ENCODE measurements at places on chromosomes 13 and 19. TPM values are rescaled to one million over a fixed set of nuclear protein-coding genes. Genes with fewer than 3 reads are reported as not detected.
A peak's percentile ranks its signal among the peaks of the same experiment; 100 is the strongest.

- DNase-seq, result no peak
Observed at GRCh38 chr19:40304306-40304705, 19.2 kb upstream of the AKT2 start.

GRCh38 chr13:78241278-78241919 lies 322.8 kb upstream of the EDNRB start:
- peak; percentile 35 for DNase-seq

- no peak for DNase-seq
Observed at GRCh38 chr19:10045371-10045770, 32.1 kb downstream of the RDH8 start.

GRCh38 chr19:41746593-41747227 lies 8.6 kb upstream of the CEACAM6 start:
- DNase-seq, result peak; percentile 84

DNA sequence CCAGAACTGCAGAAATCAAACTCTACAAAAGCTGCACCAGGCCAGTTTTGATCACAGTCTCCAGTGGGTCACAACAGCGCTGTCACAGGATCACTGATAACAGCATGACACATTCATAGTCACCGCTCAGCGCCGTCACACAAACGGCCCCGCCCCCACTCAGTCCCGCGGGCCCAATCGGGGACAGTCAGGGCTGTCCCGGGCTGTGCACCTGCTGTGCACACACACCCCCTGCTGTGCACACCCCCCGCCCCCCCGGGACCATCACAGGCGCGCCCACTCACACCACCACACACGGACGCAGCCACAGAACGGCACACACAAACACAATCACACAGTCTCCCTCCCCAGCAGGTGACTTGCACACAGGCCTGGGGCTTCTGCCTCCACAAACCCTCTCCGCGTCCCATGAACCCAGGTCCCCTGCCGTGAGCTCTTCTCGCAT lies 435 bp upstream of the ZNF382 start:
- peak; percentile 44 for DNase-seq

GRCh38 chr13:34290661-34291060 lies 472.7 kb downstream of the RFC3 start:
- DNase-seq, result no peak

ZNF563 gene
- 3.0 TPM for total RNA-seq

GRCh38 chr13:37576601-37577000 lies 22.0 kb downstream of the POSTN start:
- DNase-seq, result no peak

- no peak for DNase-seq
Observed at GRCh38 chr13:41613984-41614661, 156.8 kb downstream of the RGCC start.

DNA sequence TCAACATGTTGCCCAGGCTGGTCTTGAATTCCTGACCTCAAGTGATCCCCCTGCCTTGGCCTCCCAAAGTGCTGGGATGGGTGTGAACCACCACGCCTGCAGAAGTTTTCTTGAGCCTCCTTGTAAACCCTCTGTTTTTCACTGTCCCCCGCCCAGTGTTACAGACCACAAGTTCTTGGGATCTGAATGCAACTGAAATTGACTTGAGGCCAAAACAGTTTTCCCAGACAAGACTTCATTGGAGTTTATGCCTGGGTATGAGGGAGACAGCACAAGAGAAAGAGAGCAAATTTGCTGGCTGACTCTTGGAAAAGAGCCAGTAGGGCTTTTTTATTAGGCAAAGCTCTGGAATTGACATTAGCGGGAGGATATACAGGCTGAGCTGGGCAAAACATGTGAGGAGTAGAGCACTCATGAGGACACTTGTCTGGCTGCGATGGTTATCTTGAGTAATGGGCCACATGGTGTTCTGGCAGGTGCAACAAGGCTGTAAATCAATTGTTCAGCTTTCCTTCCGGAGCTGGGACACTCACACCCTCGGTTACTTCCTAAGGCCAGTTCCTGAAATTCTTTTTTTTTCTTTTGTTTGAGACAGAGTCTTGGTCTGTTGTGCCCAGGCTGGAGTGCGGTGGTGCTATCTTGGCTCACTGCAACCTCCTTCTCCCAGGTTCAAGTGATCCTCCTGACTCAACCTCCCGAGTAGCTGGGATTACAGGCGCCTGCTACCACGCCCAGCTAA lies 12.7 kb upstream of the HNRNPL start:
- DNase-seq, result peak; percentile 55

DNA sequence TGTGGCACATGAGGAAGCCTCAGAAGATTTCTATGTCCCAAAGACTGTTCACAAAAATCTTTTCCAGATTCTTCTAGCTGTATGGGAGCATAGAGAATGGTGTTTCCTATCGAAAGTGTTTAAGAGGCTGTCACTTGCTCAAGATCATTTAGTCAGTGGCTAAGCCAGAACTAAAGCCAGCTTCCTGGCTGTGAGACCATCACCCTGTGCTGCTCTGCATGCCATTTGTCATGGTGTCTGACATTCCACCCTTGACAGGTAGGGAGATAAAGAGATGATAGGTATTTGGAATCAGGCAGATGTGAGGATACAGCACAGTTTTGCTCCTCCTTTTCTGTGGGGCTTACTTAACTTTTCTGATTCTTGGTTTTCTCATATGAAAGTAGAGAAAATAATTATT lies 177.3 kb downstream of the DNAJC15 start:
- no peak for DNase-seq

TUBB4A gene
- 0.44 TPM for total RNA-seq

CYP2A6 gene
- total RNA-seq, result not detected

DNA sequence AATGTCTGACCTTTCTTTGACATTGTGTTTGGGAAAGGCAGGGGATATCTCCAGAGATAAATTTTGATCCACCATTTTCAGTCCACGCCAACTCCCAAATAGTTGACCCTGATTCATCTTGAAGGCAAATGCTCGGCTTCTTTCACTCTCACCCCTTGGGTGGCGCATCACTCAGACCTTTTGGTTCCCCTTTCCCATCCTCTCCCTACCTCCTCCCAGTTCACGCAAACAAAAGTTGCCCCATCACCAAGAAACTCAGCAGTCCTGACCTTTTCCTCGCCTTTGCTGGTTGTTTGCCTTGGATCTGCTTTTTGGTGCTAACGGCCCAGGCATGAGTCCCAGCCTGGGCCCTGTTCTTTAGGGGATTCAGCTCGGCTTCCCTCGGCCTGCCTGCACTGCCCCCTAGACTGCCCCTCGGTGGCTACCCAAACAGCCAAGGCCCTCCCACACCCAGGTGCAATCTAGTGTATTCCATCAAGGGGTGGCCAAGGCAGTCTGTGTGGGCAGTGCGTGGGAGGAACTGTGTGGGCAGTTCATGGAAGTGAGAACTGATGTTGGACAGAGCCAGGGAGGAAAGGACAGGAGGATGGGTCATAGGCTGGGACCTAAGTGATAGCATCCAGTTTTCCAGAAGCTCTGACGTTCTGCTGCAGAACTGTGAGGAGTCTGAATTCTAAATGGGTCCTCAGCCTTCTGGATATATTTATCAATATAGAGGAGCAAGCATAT lies 255.7 kb downstream of the DLEU7 start:
- no peak for DNase-seq

PLIN5 gene
- 3.5 TPM for total RNA-seq

- peak; percentile 62 for DNase-seq
Observed at GRCh38 chr19:47157431-47158321, 27.0 kb downstream of the SAE1 start.

GRCh38 chr19:48967346-48968178 lies 2.5 kb downstream of the FTL start:
- no peak for DNase-seq

GRCh38 chr19:42199440-42200115 lies 17.9 kb downstream of the DEDD2 start:
- no peak for DNase-seq

CLC gene
- total RNA-seq, result 0.56 TPM

DNA sequence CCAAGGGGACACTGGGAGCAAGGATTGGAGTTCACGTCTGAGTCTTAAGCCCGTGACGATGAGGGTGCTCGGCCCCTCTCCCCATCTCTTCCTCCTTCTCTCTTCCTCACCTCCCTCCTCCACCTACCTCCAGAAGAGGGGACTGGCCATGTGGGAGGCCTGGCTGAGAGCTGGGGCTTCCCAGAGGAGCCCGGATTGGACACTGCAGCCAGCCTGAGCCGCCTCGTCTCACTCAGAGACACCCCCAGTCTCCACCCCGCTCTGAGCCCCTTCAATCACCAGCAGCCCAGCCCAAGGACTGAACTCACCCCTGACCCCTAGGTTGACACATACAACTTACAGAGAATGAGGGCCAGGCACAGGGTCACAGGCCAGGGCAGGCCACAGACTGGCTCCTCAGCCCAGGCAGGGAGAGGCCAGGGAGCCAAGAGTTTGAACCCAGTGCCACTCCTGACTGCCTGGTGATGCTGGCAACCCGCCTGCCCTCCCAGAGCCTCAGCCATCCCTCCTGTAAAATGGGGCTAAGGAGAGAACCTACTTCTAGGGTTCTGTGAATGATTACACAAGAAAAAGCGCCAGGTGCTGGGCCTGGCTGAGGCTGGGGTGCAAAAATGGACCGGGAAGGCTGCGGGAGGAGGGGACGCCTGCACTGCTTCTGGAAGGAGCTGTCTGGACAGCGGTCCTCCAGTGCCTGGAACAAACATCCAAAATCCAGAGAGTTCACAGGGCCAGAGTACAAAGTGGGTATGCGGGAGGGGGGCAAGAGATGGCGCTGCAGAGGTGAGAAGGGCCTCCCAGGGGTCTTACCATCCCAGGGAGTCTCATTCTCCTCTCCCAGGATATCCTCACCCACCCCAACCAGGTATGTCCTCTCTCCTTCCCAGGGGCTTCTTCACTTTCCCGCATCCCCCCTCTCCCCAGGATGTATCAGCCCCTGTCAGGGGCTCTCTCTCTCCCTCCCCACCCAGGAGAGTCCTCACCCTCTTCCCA lies 1.1 kb downstream of the CD79A start:
- no peak for DNase-seq

VSTM1 gene
- not detected for total RNA-seq

DNA sequence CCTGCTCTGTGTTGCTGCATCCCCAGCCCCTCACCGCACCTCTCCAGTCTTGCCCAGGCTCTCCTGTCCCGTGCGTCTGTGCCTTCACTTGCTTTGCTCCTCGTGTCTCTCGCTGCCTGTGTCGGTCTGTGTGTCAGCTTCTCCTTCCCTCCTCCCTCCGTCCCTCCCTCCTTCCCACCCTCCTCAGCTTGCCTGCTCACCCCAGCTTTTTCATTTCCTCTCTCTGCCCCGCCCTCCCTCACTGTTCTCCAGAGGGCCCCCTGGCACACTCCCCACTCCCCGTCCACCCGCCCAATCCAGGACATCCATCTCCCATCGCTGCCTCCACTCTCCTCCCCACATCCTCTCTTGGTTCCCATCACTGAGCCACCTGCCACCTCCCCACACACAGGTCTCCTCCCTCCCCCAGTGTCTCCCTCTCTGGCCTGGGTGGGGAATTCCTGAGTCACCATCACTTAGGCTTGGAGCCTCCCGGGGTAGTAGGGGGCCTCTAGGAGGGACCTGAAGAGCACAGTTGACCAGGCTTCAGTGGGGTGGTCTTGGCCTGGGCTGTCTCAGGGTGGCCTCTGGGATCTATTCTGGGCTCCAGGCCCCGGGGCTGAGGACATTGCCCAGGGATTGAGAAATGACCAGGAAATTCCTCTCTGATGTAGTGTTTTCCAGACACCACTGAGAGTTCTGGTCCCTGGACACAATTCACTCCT lies at the start of gene PTGIR:
TSS of gene PTGIR (minus strand) at position 132 of the 704 bp plus-strand sequence. CDS start 864 bp downstream, outside the sequence.
- DNase-seq, result peak; percentile 59

DNA sequence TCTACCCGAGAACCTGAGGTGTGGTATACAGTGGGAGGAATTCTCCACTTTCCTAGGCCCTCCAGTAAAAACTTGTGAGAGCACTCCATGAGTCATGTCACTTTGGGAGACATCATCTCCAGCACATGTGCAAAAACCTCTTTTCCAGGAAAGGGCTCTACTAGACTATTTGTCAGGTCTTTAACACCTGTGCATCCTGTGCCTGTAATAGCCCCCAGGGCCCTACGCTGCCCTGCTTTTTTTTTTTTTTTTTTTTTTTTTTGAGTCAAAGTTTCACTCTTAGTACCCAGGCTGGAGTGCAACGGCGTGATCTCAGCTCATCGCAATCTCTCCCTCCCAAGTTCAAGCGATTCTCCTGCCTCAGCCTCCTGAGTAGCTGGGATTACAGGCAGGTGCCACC lies 1.7 kb upstream of the ERVV-1 start:
- no peak for DNase-seq

DNA sequence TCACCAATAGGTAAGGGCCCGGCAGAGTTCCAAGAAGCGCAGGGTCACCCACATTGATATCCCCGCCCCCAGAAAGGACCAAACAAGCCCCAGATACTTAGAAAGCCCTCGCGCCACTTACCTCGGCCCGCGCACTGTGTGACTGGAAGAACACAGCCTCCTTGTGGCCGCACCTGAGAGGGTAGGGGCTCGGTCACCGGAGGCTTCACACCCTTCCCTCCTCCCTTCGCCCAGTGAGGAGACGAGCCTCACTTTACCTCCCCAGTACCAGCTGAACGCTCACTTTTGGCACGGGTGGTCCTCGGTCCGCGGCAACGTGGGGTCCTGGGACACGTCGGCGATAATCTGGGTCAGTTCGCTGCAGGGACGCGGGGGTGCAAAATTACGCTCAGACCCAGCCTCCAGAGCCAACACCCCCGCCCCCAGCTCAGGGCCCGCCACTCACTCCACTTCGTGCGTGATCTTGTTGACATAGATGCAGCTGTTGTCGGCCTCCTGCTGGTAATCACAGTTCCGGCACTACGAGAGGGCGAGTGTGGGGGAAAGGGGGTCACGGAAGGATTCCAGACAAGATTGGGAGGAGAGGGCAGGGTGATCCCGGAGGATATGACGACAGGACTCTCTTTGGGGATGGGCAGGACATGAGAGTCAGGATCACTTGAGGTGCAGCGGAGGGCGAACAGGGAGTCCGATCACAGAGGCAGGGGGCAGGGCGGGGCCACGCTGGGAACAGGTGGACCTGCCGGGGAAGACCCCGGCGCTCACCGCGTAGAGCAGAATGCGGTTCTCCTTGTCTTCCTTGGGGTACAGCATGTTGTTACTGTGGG lies 568 bp downstream of the POLR2I start:
- no peak for DNase-seq

- DNase-seq, result peak; percentile 81
Observed at GRCh38 chr19:43780706-43781525, at the start of gene KCNN4. TSS of gene KCNN4 (minus strand) at chr19:43780973. CDS start at chr19:43780861, 112 bp downstream.

PTPRH gene
- 76.3 TPM for total RNA-seq

- DNase-seq, result no peak
Observed at GRCh38 chr19:6086068-6086788, 24.1 kb downstream of the RFX2 start.

RLN3 gene
- total RNA-seq, result not detected

SIGLEC12 gene
- 0.15 TPM for total RNA-seq

DNA sequence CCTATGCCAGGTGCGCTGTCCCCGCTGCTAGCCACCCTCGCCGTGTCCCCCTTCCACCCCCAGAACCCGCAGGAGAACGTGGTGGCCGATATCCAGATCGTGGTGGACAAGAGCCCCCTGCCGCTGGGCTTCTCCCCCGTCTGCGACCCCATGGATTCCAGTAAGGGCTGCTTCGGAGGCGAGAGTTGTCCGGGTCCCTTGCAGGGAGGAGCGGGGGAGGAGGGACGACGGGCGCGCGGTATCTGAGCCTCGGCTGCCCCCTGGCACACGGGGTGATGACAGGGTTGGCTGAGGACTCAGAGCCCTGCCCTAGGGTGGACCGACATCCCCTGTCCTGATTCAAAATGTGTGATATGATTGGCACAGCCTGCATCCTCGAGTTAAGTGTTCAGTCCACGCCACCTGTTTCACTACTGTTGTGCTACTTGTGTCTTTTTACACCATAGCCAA lies 653 bp downstream of the MVB12A start:
- peak; percentile 47 for DNase-seq

All from colonic mucosa (tissue), 4 donors.